ENCODE measurements at places on chromosomes 7 and 10. TPM values are rescaled to one million over a fixed set of nuclear protein-coding genes. Genes with fewer than 3 reads are reported as not detected.

GRCh38 chr7:45882465-45882810 lies 5.8 kb upstream of the IGFBP1 start:
- H3K27me3 ChIP-seq, result no peaks in the 10 kb centered on the region
- H3K4me1 ChIP-seq, result no peaks in the 10 kb centered on the region
- H3K4me3 ChIP-seq, result no peak overlapping the region
- no peak for DNase-seq

DNA sequence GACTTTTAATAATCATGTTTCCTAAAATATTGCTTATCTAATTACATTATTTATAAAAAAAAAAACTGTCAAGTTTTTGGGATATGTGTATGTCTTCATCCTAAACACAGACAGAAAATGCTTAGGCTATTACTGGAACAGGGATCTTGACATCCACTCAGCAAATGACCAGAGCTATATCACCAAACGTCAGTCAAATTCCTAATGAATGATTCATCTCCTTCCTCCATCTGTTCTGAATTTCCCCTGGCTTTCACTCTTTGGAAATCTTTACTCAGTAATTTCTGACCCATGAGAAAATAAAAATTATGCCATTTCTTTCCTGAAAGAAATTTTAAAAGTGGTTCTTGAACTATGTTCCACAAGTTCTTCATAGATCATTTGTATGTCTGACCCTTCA lies 552.4 kb upstream of the KCND2 start:
- no peak for DNase-seq
- H3K4me3 ChIP-seq, result no peak overlapping the region
- H3K36me3 ChIP-seq, result no peaks in the 10 kb centered on the region
- no peaks in the 10 kb centered on the region for H3K4me1 ChIP-seq
- no peaks in the 10 kb centered on the region for H3K27me3 ChIP-seq

DNA sequence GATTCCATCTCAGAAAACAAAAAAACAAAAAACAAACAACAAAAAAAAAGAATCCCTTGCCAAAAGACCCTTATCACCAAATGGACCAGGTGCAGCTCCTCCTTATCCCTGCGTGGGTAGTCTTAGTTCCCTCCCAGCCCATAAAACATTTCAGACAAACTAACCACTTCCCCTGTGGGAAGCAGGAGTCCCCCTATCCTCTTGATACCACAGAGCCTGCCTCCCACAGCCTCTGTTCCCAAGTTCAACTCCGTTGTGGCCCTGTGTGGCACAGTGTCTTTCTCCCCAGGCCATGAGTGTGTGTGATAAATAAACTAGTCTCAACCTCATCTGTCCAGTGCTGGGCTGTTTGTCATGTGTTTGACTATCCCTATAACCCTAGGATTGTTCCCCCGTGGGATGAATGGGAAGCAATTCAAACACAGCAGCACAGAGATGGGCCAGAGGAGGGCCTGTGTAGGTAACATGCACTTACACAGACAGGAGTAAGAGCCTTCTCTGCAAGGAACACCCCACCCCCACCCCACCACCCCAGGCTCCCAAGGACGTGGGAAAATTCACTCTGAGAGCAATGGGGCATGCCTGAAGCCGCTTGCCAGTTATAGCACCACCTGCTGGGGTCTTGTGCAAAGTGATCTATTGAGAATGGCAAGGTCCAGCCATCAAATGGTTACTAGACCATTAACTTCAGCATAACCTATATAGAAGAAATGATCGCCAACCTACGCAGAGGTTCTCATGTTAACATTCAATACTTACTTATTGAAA lies 147.1 kb upstream of the GHITM start:
- H3K4me1 ChIP-seq, result no peaks in the 10 kb centered on the region
- no peak overlapping the region for H3K4me3 ChIP-seq
- H3K27ac ChIP-seq, result no peak overlapping the region

GRCh38 chr10:71779641-71780040 lies 6.3 kb upstream of the VSIR start:
- no peaks in the 10 kb centered on the region for H3K36me3 ChIP-seq
- no peaks in the 10 kb centered on the region for H3K4me1 ChIP-seq
- H3K4me3 ChIP-seq, result no peak overlapping the region
- no peak for DNase-seq

Gene GSTO2
- total RNA-seq, result 0.48 TPM

Gene GNAT3
- total RNA-seq, result not detected

Gene GBX1
- total RNA-seq, result not detected

Gene ANXA8L1
- total RNA-seq, result 55.2 TPM
